Peyer's patch (tissue), 4 donors: ENCODE measurements at places on chromosomes 16 and 17. TPM values are rescaled to one million over a fixed set of nuclear protein-coding genes. Genes with fewer than 3 reads are reported as not detected.

- no peak for DNase-seq
- no peaks in the 10 kb centered on the region for H3K27me3 ChIP-seq
- no peaks in the 10 kb centered on the region for H3K36me3 ChIP-seq
- peaks cover 40% of the 10 kb centered on the region for H3K4me1 ChIP-seq
- H3K27ac ChIP-seq, result no peak overlapping the region
Observed at GRCh38 chr16:85048921-85049562, 21.4 kb downstream of the KIAA0513 start.

DNA sequence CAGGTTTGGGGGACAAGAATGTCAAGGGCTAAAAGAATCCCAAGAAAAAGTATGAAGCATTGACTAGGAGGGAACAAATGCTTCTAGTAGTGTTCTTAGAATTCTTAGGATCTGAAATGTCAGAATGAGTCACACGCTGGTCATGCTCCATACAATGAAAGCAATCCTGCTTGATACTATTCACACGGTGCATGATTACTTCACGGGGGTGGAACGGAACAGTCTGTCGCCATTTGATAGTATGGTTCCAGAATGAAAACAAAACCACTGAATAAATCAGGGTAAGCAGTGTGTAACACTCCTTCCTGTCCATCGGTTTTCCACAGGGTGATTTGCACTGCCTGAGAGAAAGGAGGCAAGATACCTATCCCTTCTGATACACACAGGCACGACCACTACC is 22.9 kb upstream of the YWHAE start:
- no peak overlapping the region for H3K4me3 ChIP-seq
- H3K27ac ChIP-seq, result no peak overlapping the region
- H3K36me3 ChIP-seq, result no peaks in the 10 kb centered on the region
- no peak for DNase-seq
- H3K4me1 ChIP-seq, result no peaks in the 10 kb centered on the region

DNA sequence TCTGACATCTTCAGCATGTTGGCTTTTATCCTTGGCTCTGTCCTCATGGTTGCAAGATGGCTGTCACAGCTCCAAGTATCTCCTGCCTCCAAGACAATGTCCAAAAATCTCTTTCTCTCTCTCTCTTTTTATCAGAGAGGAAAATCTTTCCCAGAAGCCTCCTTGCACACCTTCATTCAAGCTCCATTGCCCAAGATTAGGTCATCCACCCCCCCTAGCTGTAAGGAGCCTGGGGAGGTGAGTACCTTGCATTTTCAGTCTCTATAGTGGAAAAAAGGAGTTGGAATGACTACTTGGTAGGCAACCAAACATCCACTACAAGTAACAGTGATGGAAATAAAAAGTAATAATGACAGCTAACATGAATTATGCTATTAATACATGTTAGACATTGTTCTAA is 22.0 kb upstream of the NSMCE1 start:
- no peak for DNase-seq
- no peak overlapping the region for H3K4me3 ChIP-seq
- H3K27ac ChIP-seq, result no peak overlapping the region
- no peaks in the 10 kb centered on the region for H3K27me3 ChIP-seq
- H3K36me3 ChIP-seq, result no peaks in the 10 kb centered on the region

The DHX58 gene
- total RNA-seq, result 24.8 TPM

DNA sequence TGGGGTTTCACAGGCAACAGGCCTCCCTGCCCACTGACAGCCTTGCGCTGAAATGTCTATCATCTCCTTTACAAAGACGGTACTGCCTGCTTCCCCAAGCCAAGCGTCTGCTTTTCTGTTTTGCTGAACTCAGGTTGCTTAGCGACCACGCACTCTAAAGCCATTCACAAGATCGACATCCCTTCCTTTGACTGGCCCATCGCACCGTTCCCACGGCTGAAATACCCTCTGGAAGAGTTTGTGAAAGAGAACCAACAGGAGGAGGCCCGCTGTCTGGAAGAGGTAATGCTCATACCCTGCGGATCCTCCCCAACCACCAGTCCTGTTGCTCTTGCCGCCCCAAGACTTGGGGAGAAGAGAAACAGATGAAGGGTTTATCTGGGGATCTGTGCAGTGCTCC is 28.7 kb downstream of the TMEM186 start:
- no peak overlapping the region for H3K4me3 ChIP-seq
- peaks cover 28% of the 10 kb centered on the region for H3K36me3 ChIP-seq
- H3K27ac ChIP-seq, result no peak overlapping the region
- DNase-seq, result no peak
- H3K27me3 ChIP-seq, result no peaks in the 10 kb centered on the region

DNA sequence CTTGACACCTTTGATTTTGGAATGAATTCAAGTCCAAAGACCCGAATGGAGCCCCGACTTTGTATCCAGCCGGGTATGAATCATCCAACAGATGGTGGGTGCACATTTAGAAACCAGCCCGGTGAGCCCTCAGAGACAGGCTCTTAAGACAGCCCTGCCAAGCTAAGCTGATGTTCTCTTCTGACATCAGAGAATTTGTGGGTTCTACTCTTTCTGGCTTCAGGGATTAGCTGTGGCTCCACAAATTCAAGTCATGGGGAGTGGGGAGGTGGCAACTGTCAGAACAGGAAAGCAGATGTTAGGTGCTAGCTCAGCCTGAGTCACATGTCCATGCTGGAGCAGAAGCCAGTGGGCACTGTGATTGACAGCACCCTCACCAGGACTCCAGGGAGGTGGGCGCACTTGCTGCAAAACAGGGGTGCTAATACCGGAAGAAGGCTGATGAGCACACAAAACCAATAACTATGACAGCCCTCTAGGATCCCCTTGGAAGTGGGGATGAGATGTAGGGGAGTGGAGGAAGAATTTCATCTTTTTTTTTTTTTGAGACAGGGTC is 31.4 kb upstream of the XYLT2 start:
- DNase-seq, result no peak
- no peaks in the 10 kb centered on the region for H3K36me3 ChIP-seq
- no peaks in the 10 kb centered on the region for H3K4me1 ChIP-seq
- H3K27me3 ChIP-seq, result no peaks in the 10 kb centered on the region

The ANKFN1 gene
- not detected for total RNA-seq
